Type B pancreatic cell (in vitro differentiated cells): ENCODE measurements at places on chromosomes 3 and 15. TPM values are rescaled to one million over a fixed set of nuclear protein-coding genes. Genes with fewer than 3 reads are reported as not detected.
A peak's percentile ranks its signal among the peaks of the same experiment; 100 is the strongest.

Gene KIF9
- total RNA-seq: 13.7 and 14.8 TPM in 2 replicates

- H3K27me3 ChIP-seq: peaks cover 31% of the 10 kb centered on the region
- peak overlapping the region; percentile 16 for H3K4me3 ChIP-seq
- no peak overlapping the region for H3K27ac ChIP-seq
- peaks cover 25% of the 10 kb centered on the region for H3K4me1 ChIP-seq
- DNase-seq: no peak
- H3K36me3 ChIP-seq: no peaks in the 10 kb centered on the region
These were observed 63.5 kb downstream of the OTOL1 start for GRCh38 chr3:161560008-161560637.

- H3K27me3 ChIP-seq: no peaks in the 10 kb centered on the region
- no peak overlapping the region for H3K27ac ChIP-seq
- no peak overlapping the region for H3K4me3 ChIP-seq
- peaks cover 5% of the 10 kb centered on the region for H3K36me3 ChIP-seq
These were observed 436.4 kb upstream of the KCNMB2 start for GRCh38 chr3:178099862-178100261.

Gene HRG
- total RNA-seq: not detected in 2 replicates

- H3K4me3 ChIP-seq: no peak overlapping the region
- no peak for DNase-seq
These were observed 181.6 kb downstream of the EPHA6 start for GRCh38 chr3:96996009-96996408.

GRCh38 chr15:91385311-91385710 is 285.3 kb downstream of the SV2B start:
- H3K27me3 ChIP-seq: peaks cover 6% of the 10 kb centered on the region
- H3K27ac ChIP-seq: no peak overlapping the region
- H3K4me3 ChIP-seq: no peak overlapping the region

- H3K36me3 ChIP-seq: no peaks in the 10 kb centered on the region
- no peaks in the 10 kb centered on the region for H3K4me1 ChIP-seq
- H3K27me3 ChIP-seq: peaks cover 8% of the 10 kb centered on the region
- H3K4me3 ChIP-seq: no peak overlapping the region
- H3K27ac ChIP-seq: no peak overlapping the region
- DNase-seq: no peak
These were observed 131.2 kb downstream of the KLF13 start for GRCh38 chr15:31457631-31458526.

DNA sequence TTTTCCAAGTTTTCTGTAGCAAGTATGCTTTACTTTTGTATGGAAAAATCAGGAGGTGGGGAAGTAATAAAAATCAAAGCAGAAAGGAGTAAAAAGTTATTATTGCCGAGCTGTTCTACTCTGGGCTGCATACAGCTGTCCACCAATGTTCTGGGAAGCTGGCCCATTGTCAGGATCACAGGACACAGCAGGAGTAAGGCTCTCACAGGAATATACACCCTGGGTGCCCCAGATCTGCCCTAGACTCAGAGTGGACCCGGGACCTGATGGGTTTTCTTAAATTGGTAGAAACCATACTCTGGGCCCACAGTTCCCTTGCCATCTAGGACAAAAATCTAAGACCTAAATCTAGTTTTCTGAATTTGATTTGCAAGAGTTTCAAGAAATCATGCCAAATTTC is 60.4 kb downstream of the TNIK start:
- peaks cover 19% of the 10 kb centered on the region for H3K4me1 ChIP-seq
- H3K27me3 ChIP-seq: no peaks in the 10 kb centered on the region
- no peaks in the 10 kb centered on the region for H3K36me3 ChIP-seq
- H3K27ac ChIP-seq: no peak overlapping the region
- DNase-seq: no peak

DNA sequence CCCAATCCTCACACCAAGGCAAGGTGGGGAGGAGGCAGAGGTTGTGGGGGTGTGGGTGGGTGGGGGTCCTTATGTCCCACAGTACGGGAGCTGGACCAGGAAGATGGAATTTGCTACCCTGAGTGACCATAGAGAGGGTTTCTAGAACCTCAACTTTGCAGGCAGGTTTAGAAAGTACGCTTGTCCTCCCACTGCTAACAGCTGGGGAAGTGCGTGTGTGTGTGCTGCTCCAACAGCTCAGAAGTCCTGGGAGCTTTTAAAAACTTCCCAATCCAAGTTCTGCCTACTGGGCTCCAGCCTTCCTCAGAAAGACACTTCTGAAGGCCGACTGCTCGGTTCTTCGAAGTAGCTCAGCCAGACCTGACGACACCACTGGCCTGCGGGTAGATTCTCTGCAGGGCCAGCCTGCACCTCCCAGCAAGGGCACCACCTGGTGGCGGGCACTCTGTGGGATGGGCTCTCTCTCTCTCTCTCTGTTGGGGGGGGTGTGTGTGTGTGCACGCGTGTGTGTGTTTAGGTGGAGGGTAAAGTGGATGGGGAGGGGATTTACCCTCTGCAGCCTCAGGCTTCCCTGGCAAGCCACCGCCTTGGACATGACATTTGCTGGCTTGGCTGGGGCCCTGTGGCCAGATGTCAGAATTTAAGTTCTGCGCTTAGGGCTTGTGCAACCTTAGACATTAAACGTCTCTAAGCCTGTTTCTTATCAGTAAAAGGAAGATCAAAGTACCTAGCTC is 15.6 kb downstream of the TMEM158 start:
- peak overlapping the region; percentile 78 for H3K27ac ChIP-seq
- H3K4me1 ChIP-seq: peaks cover 14% of the 10 kb centered on the region
- peak; percentile 80 for DNase-seq
- peaks cover 11% of the 10 kb centered on the region for H3K27me3 ChIP-seq

Gene TEX55
- not detected in 2 replicates for total RNA-seq

Gene FOXB1
- total RNA-seq: 0.60 TPM in 1 of 2 replicates, not detected in the other

DNA sequence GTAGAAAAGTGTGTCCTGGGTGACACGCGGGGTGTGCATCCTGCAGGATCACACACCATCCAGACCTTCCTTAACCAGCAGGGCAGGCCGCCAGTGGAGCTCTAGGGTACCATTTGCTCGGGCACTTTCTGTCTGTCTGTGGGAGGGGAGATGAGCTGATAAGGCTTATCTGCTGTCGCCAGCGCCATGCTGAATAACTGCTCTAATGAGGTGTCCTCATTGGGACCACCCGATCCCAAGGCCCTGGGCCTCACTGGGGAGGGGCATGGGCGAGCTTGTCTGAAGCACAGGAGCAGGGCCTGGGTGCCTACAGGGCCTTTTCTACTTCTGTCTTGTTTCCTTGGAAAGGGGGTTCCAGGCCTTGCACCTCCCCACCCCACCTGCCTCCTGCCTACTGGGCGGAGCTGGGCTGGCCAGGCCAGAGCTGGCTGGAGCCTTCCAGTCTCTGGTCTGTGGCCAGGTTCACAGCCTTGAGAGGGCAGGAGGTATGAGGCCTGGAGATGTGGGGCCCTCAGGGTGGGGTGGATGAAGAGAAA is 2.5 kb upstream of the GATA2 start:
- H3K27ac ChIP-seq: peak overlapping the region; percentile 6
- H3K36me3 ChIP-seq: peaks cover 18% of the 10 kb centered on the region
- peaks cover 18% of the 10 kb centered on the region for H3K4me1 ChIP-seq
- H3K27me3 ChIP-seq: peaks cover 78% of the 10 kb centered on the region
- peak overlapping the region; percentile 73 for H3K4me3 ChIP-seq

- no peak for DNase-seq
- H3K27me3 ChIP-seq: no peaks in the 10 kb centered on the region
- H3K36me3 ChIP-seq: no peaks in the 10 kb centered on the region
- no peaks in the 10 kb centered on the region for H3K4me1 ChIP-seq
These were observed 196.8 kb upstream of the MBNL1 start for GRCh38 chr3:152071924-152072323.

DNA sequence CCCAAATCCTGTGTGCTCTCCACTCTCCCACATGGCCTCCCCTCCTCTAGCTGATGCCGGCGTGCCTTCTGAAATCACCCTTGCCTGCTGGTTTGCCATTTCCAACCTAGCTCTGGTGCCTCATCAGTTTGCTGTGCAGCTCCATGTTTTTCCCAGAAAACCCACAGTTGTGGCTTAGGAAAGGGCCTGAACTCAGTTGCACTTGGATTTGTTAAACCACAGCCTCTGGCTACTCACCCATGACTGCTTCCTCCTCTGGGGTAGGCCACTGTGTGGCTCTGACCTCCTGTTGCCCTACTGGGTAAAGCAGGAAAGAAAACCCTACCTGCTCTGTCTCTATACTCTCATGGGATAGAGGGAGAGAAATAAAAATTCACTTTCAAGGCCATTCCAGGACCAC is 97.3 kb downstream of the DAPK2 start:
- no peaks in the 10 kb centered on the region for H3K36me3 ChIP-seq
- no peak overlapping the region for H3K27ac ChIP-seq
- H3K4me1 ChIP-seq: peaks cover 4% of the 10 kb centered on the region
- peaks cover 2% of the 10 kb centered on the region for H3K27me3 ChIP-seq
- DNase-seq: no peak

DNA sequence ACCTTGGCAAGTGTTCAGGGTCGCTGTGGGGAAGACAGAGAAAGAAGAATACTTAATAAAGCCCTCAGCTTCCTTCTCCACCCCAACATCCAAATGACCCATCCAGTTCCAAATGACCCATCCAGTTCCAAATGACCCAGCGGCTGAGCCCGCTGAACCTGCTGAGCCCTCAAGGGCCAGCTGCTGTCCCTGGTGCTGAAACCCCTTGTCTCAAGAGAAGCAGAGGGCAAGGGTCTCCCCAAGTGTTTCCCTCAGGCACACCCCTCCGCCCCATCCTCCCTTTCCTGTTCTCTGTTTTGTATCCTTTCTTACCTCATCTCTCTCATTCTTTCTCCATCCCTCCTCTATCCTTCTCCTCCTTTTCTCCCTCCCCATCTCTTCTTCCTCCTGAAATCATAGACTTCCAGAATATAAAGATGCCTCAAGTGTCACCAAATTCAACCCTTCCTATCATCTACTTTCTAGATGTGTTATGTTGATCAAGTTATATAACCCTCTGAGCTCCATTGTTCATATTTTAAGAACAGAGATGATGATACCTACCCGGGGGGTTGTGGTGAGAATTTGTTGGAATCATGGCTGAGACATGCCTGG is 29.0 kb downstream of the CCDC33 start:
- H3K36me3 ChIP-seq: no peaks in the 10 kb centered on the region
- no peak overlapping the region for H3K4me3 ChIP-seq
- H3K4me1 ChIP-seq: peaks cover 18% of the 10 kb centered on the region

DNA sequence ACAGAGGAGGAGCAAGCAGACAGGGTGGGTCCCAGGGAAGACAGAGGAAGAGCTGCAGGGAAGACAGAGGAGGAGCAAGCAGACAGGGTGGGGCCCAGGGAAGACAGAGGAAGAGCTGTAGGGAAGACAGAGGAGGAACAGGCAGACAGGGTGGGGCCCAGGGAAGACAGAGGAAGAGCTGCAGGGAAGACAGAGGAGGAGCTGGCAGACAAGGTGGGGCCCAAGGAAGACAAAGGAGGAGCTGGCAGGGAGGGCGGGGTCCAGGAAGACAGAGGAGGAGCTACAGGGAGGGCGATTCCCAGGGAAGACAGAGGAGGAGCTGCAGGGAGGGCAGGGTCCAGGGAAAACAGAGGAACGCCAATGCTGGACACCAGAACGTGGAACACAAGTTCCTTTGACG is 66.5 kb downstream of the PLXNA1 start:
- H3K36me3 ChIP-seq: no peaks in the 10 kb centered on the region
- H3K27me3 ChIP-seq: no peaks in the 10 kb centered on the region
- peaks cover 4% of the 10 kb centered on the region for H3K4me1 ChIP-seq
- no peak overlapping the region for H3K4me3 ChIP-seq
- DNase-seq: no peak

DNA sequence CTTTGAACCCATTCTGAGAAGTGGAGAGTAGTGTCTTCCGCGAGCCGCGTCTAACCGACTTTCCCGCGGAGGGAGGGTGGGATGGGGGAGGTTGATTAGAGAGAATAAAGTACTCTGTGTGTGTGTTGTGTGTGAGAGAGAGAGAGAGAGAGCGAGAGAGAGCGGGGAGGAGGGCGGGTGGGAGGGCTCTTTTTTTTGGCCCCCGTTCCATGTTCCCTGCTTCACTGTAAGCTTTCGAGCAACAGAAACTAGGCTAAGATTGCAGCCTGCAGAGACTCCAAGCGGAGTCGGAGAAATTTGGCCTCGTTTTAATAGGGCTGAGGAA is 1.6 kb upstream of the MEIS2 start:
- H3K27ac ChIP-seq: peak overlapping the region; percentile 99
- DNase-seq: no peak
- peaks cover 18% of the 10 kb centered on the region for H3K36me3 ChIP-seq
- peaks cover 55% of the 10 kb centered on the region for H3K27me3 ChIP-seq

- H3K36me3 ChIP-seq: peaks cover 27% of the 10 kb centered on the region
- no peak for DNase-seq
- no peaks in the 10 kb centered on the region for H3K4me1 ChIP-seq
- H3K27ac ChIP-seq: peak overlapping the region; percentile 67
- no peaks in the 10 kb centered on the region for H3K27me3 ChIP-seq
These were observed 20.0 kb downstream of the PDE12 start for GRCh38 chr3:57575966-57576626.

Gene ZNF385D
- total RNA-seq: 2.2 and 7.5 TPM in 2 replicates

Gene FOXL2
- 0.75 and 0.81 TPM in 2 replicates for total RNA-seq

- H3K36me3 ChIP-seq: no peaks in the 10 kb centered on the region
- no peaks in the 10 kb centered on the region for H3K27me3 ChIP-seq
- H3K4me3 ChIP-seq: no peak overlapping the region
These were observed 33.1 kb downstream of the SELENOT start for GRCh38 chr3:150636258-150636657.

Gene COMMD2
- 53.2 and 55.7 TPM in 2 replicates for total RNA-seq

Gene SIDT1
- 0.83 and 0.97 TPM in 2 replicates for total RNA-seq

Gene PDE8A
- total RNA-seq: 22.8 and 41.8 TPM in 2 replicates

DNA sequence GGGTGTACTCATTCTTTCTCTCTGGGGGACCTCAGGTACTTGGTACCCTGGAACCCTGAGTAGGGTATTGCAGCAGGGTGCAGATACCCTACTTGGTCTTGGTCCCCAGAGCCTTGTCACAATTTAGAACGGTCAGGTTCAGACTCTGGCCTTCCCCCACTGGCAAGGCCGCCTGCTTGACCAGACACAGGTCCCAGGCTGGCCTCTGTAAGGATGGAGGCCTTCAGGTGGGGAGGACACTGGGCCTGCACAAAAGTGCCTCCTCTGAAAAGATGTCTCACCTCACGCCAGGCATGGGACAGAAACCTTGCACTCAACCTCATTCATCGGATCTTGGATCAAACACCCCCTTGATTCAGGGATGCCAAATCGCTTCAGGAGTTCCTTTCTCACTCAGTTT is 158.4 kb downstream of the KLF13 start:
- H3K4me1 ChIP-seq: no peaks in the 10 kb centered on the region
- no peak overlapping the region for H3K27ac ChIP-seq
- no peak for DNase-seq

Gene ACKR4
- total RNA-seq: 0.29 and 1.9 TPM in 2 replicates

GRCh38 chr15:31389576-31389975 is 62.9 kb downstream of the KLF13 start:
- peaks cover 25% of the 10 kb centered on the region for H3K27me3 ChIP-seq
- H3K27ac ChIP-seq: no peak overlapping the region
- no peaks in the 10 kb centered on the region for H3K4me1 ChIP-seq
- peak overlapping the region; percentile 29 for H3K4me3 ChIP-seq
